ENCODE measurements at places on chromosomes 1 and 21. TPM values are rescaled to one million over a fixed set of nuclear protein-coding genes. Genes with fewer than 3 reads are reported as not detected.

Gene CAMK1G
- not detected for total RNA-seq

Gene TNFRSF8
- not detected for total RNA-seq

Gene EPHB2
- total RNA-seq, result 31.2 TPM

Gene PUSL1
- total RNA-seq, result 63.3 TPM

Gene S100A7A
- not detected for total RNA-seq

Gene PPM1J
- total RNA-seq, result 6.4 TPM

Gene KIF21B
- total RNA-seq, result 0.56 TPM

Gene PLOD1
- total RNA-seq, result 152 TPM

Gene RIIAD1
- total RNA-seq, result not detected

Gene PRUNE1
- 17.1 TPM for total RNA-seq

Gene HSPA6
- total RNA-seq, result 0.19 TPM

Gene TMCC2
- total RNA-seq, result 4.3 TPM

Gene ALX3
- not detected for total RNA-seq

Gene TRIM58
- not detected for total RNA-seq

Gene RGS1
- not detected for total RNA-seq

Gene USH2A
- not detected for total RNA-seq

Gene CYYR1
- total RNA-seq, result 3.2 TPM

Gene BTBD19
- 0.84 TPM for total RNA-seq

Gene C1orf50
- 0.60 TPM for total RNA-seq
